ENCODE measurements at places on chromosomes 7 and 10. TPM values are rescaled to one million over a fixed set of nuclear protein-coding genes. Genes with fewer than 3 reads are reported as not detected.

DNA sequence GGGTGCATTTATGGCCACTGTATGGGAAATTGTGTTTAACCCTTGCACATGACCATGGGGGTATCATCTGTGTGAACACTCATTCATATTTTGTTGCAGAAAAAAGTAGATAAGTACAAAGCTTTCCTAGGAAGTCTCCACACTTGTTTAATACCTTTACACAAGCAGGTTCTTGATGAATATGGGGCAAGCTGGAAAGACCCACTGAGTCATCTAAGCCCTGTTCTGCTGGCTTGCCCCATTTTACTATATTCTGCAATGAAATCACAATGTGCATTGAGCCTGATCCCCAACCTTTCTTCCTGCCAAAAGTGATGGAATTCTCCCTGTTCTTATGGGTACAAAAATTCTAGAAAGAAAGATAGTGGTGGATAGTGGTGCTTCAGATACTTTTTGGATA is 99.8 kb downstream of the CCDC71L start:
- H3K27ac ChIP-seq = no peak overlapping the region
- H3K27me3 ChIP-seq = no peaks in the 10 kb centered on the region
- no peak overlapping the region for H3K4me3 ChIP-seq
- H3K4me1 ChIP-seq = no peaks in the 10 kb centered on the region

- no peaks in the 10 kb centered on the region for H3K4me1 ChIP-seq
- H3K36me3 ChIP-seq = no peaks in the 10 kb centered on the region
- no peaks in the 10 kb centered on the region for H3K27me3 ChIP-seq
- no peak overlapping the region for H3K4me3 ChIP-seq
- H3K27ac ChIP-seq = no peak overlapping the region
These were observed 37.6 kb downstream of the OAT start for GRCh38 chr10:124381011-124381611.

GRCh38 chr7:75983471-75984129 is 10.8 kb downstream of the TMEM120A start:
- H3K27me3 ChIP-seq = no peaks in the 10 kb centered on the region
- no peak overlapping the region for H3K4me3 ChIP-seq
- H3K27ac ChIP-seq = no peak overlapping the region
- no peaks in the 10 kb centered on the region for H3K36me3 ChIP-seq
- no peaks in the 10 kb centered on the region for H3K4me1 ChIP-seq
- no peak for DNase-seq

- no peaks in the 10 kb centered on the region for H3K36me3 ChIP-seq
These were observed 588 bp downstream of the GLI3 start for GRCh38 chr7:42236266-42236975.

DNA sequence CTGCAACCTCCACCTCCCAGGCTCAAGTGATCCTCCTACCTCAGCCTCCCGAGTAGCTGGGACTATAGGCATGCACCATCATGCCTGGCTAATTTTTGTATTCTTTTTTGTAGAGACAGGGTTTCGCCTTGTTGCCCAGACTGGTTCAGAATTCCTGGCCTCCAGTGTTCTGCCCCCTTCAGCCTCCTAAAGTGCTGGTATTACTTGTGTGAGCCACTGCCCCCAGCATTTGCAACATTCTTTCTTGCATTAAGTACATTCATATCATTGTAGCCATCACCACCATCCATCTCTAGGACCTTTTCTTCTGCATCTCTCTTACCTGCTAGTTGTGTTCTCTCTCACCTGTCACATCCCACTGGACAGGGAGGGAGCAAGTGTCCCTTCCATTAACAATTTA is 35.5 kb upstream of the HYAL4 start:
- H3K4me1 ChIP-seq = no peaks in the 10 kb centered on the region
- no peak overlapping the region for H3K4me3 ChIP-seq
- H3K27ac ChIP-seq = no peak overlapping the region
- H3K27me3 ChIP-seq = no peaks in the 10 kb centered on the region
- no peaks in the 10 kb centered on the region for H3K36me3 ChIP-seq
- DNase-seq = no peak

GRCh38 chr10:82390866-82391658 is 516.1 kb downstream of the NRG3 start:
- H3K4me3 ChIP-seq = no peak overlapping the region
- H3K27ac ChIP-seq = no peak overlapping the region
- H3K36me3 ChIP-seq = no peaks in the 10 kb centered on the region

- no peaks in the 10 kb centered on the region for H3K36me3 ChIP-seq
- H3K27me3 ChIP-seq = no peaks in the 10 kb centered on the region
- peaks cover 40% of the 10 kb centered on the region for H3K4me1 ChIP-seq
- peak; percentile 44 for DNase-seq
- peak overlapping the region; percentile 87 for H3K27ac ChIP-seq
These were observed 143.8 kb downstream of the TES start for GRCh38 chr7:116354171-116354545.

DNA sequence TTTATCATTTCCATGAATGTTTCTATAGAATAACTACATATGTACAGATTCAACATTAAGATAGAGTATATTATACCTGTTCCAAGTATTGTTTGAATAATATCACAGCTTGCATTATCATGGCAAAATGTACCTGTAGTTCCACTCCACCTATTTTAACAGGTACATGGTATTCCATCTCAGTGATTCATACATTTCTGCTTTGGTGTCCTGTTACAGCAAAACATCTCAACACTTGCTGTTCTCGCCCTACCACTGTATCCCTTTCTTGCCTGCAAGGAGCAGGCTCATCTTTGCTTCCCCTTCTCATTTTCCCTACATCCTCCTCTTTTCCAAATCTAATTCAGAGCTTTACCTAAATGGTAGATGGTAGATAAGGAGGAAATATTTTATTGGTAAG is 27.1 kb upstream of the SGCE start:
- no peak overlapping the region for H3K4me3 ChIP-seq
- H3K27me3 ChIP-seq = no peaks in the 10 kb centered on the region
- no peaks in the 10 kb centered on the region for H3K4me1 ChIP-seq
- H3K36me3 ChIP-seq = no peaks in the 10 kb centered on the region
- no peak for DNase-seq
- no peak overlapping the region for H3K27ac ChIP-seq

GRCh38 chr7:144118341-144118740 is 4.6 kb upstream of the OR2A14 start:
- no peak overlapping the region for H3K27ac ChIP-seq
- H3K27me3 ChIP-seq = no peaks in the 10 kb centered on the region
- no peak overlapping the region for H3K4me3 ChIP-seq

DNA sequence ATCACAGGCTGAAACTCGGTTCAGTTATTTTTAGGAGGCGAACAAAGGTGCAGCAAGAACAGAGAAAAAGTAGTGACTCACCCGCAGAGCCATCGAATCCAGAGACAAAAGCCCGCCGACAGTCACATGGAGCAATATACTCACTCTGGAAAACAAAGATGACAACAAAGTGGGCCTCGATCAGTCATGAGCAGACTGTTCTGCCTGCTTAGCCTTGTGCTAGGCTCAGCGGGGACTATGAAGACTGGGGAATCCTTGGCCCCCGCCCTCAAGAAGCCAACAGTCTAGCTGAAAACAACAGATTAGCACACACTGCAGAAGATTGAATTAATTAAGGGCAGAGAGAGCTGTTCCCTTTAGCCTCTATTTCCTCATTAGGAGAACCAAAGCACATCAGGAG is 30.4 kb downstream of the XPNPEP1 start:
- H3K27ac ChIP-seq = no peak overlapping the region
- H3K4me1 ChIP-seq = peaks cover 42% of the 10 kb centered on the region
- H3K36me3 ChIP-seq = no peaks in the 10 kb centered on the region
- H3K4me3 ChIP-seq = no peak overlapping the region
- no peaks in the 10 kb centered on the region for H3K27me3 ChIP-seq
- no peak for DNase-seq

Gene MNX1
- total RNA-seq = not detected

Gene EFCAB10
- total RNA-seq = 5.0 TPM

Gene SPAM1
- not detected for total RNA-seq

Gene MPP7
- 38.3 TPM for total RNA-seq

Gene NYAP1
- 0.50 TPM for total RNA-seq

Gene HGF
- total RNA-seq = 42.0 TPM

Gene LRRC4
- total RNA-seq = 24.4 TPM
